ENCODE measurements at places on chromosomes 11 and 22. TPM values are rescaled to one million over a fixed set of nuclear protein-coding genes. Genes with fewer than 3 reads are reported as not detected.

PAX6 gene
- not detected for total RNA-seq

YPEL4 gene
- total RNA-seq = 0.86 TPM

H19 gene
- not detected for total RNA-seq

TMEM225 gene
- not detected for total RNA-seq

C11orf65 gene
- total RNA-seq = 1.4 TPM

ZP1 gene
- not detected for total RNA-seq

RTN4R gene
- 5.4 TPM for total RNA-seq

All from activated naive CD4-positive, alpha-beta T cell treated with anti-CD3 and anti-CD28 coated beads, Interleukin-2, amount 10 ng/mL, durations not matched to agents 5 hours and 36 hours (primary cell).